ENCODE measurements at places on chromosomes 2 and 18.

DNA sequence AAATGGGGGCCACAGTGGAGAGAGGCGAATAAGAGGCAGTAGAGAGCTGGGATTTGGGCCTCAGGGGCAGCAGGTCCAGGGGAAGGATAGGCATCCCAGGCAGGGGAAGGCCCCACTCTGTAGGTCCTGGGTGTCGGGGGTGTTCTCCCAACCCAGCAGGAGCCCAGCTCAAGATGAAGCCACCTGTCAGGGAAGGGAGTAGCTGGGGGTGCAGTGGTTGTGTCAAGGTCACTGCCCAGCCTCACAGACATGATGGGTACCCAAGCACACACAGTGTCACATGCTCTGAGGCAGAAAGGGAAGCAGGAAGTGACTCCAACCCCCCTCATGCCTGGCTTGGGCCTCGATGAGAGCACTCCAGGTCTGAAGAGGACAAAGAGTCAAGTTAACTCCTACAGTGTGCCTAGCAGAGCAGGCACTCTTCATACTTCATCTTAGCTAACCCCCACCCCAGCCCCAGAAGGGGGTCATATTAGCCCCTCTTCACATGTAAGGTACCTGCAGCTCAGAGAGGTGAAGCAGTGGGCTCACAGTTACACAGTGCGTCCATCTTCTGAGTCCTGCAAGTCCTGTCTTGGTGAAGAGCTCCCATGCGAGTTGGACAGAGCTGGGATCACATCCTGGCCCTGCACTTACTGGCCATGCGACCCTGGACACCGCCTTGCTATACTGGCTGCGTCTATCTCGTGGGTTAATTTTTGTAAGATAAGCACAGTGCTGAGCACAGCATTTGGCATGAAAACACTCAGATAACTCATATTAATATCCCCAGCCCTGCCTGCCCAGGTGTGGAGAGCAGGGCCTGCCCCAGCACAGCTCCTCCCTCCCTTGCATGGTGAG, 72.6 kb upstream of the DAPL1 start:
- no peak for DNase-seq

DNA sequence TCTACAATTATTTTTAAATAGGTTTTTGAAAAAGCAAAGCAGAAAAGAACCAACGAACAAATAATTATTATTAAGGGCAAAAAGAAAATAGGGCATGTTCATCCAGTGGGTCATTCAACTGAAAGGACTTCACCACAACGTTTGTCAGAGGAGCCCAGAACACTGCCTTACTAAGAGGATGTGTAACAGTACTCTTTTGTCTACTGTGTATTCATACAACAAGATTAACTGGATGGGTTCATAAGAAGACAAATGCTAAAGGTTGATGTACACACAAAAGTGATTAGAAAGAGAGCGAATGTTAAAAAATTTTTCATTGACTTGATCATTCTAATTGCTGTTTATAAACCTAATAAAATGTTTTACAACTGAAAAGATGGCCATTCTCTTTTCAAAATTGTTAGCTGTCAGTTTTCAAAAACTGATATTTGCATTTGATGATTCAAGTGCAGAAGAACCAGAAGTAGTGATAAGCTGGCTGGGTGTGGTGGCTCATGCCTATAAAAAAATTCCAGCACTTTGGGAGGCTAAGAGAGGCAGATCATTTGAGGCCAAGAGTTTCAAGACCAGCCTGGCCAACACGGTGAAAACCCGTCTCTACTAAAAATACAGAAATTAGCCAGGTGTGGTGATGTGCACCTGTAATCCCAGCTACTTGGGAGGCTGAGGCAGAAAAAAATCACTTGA, 33.1 kb downstream of the MGAT4A start:
- DNase-seq: no peak

DNA sequence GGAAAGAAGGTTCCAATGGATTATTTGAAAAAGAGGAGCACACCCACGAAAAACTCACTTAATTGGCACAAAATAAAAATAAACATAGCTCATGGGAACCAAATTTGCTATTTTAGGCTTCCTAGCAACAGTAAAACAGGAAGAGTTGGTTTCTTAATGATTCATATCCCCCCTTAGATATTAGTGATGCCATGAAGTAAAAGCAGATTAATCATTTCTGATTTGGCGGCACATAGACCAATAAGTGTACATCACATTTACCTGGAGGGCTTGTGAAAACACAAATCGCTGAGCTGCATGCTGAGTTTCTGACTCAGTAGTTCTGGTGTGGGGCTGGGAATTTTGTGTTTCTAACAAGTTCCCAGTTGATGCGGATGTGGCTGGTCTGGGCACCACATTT, 260.4 kb downstream of the SLC4A3 start:
- DNase-seq: no peak

GRCh38 chr2:106546391-106546990, 59.3 kb downstream of the CD8B2 start:
- no peak for DNase-seq

DNA sequence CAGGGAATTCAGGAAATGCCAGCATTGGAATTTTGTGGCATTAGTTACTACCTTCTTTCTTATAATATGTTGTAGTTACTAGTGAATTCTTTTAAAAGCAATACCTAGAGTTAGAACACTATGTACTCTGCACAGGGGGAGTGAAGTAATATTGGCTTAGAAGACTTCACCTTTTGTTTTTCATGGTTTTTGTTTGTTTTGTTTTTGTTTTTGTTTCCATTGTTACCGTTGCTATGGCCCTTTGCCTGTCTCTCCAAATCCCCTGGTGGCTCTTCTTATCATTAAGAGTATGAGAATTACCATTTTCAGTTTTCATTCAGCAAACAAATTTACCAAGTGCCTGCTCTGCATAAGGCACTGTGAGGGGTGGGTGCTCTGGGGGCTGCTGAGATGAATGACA, 160.1 kb downstream of the HAUS1 start:
- peak; percentile 8 for DNase-seq

DNA sequence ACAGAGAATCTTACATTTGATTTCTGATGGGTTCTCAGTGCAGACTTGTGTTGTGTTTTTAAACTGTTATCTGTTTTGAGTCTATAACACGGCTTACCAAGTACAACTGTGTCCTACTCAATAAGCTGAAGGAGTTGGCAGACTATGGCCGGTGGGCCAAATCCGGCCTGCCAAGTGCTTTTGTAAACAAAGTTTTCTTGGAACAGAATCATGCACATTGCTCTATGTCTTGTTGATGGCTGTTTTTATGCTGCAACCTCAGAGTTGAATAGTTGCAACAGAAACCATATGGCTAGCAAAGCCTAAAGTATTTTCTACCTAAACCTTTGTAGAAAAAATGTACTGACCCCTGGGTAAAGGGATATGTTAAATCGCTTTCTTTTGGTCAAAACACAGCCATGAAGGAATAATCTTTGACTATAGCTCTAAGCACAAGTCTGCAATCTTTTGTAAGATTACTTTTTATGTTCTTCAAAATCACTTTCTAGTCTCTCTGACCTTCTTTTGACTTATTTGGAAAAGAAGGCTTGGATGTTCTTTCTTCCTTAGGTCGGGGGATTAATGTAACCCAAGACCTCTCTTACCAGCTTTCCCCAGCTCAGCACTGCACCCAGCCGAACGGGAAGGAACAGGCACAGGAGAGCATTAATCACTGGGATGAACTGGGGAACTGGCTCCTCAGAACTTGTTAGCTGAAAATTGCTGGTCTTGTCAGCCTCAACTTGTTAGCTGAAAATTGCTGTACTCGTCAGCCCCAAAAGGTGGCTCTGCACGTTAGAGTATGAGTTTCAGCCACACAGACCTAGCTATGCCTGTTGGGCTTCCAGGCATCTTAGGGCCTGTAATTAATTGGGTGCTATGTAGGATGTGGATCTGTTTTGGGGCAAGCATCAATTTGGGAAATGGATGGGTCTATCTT, 75.4 kb downstream of the CD8B2 start:
- no peak for DNase-seq

DNA sequence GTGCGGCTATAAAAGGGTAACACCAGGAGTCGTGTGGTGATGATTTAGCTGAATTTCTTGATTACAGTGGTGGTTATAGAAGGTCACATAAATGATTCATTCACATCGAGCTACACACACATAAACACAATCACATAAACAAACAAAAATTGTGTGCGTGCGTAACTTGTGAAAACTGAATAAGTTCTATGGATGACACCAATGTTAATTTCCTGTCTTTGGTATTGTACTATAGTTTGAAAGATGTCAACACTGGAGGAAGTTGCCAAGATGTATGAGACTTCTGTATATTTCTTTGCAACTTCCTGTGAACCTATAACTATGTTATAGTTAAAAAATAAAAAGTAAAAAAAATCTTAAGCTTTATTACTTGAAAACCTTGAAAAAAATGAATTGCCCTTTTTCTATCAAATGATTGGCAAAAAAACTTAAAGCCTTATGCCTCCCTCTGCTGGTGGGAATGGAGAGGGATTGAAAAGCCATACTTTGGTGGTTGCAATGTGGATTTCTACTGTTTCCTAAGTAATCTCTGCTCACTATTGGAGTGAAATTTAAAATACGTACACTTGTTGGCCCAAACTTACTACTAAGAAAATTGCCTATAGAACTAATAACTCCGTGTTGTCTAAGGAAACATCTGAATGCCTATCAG, 227.7 kb downstream of the RPIA start:
- DNase-seq: peak; percentile 9

GRCh38 chr18:51813740-51814139, 526.3 kb upstream of the DCC start:
- DNase-seq: no peak

DNA sequence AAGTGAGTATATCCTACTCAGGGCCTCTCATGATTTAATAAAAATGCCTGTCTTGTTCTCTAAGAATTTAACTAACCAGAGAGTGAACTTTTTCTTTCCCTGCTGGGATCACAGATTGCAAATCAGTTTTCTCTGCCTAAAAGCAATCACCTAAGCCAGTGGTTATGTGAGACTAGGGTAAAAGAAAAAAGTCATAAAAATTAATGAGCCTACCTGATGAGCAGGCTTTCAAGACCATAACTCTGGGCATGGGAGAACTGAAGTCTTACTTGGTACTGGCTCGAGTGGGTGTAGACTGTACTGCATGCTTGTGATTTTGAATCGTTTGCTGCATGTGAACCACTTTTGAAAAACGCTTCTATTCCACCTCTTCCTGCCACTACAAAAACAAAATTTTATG, 1677.0 kb upstream of the LRRTM1 start:
- DNase-seq: no peak

DNA sequence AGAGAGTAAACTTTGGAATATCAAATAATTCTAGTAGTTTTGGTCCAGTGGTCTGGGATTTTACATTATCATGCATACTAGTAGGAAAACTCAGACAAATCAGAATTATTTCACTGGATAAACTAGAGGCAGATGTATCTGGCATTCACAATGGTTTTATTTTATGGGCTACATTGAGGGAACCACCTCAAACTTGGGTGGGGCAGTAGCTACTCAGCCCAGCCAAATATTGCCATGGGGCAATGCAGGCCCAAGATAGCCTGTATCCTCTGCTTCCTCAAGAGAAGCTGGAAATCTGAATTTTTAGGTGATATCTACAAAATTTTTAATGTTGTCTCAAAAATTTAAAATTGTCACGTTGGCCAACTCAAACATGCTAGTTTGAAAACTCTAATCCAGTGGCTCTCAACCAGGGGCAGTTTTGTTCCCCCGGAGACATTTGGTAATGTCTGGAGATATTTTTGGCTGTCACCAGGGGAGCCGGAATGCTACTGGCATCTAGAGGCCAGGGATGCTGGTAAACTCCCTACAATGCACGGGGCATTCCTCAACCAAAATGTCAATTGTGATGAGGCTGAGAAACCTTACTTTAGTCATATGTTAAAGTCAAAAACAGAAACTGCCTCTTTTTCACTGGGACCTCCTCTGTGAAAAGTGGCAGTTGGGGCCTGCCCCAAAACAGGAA, 172.8 kb upstream of the SPRED2 start:
- peak; percentile 46 for DNase-seq

All from fibroblast of skin of scalp (primary cell).